Effector CD4-positive, alpha-beta T cell (primary cell): ENCODE measurements at places on chromosomes 1 and 21.

DNA sequence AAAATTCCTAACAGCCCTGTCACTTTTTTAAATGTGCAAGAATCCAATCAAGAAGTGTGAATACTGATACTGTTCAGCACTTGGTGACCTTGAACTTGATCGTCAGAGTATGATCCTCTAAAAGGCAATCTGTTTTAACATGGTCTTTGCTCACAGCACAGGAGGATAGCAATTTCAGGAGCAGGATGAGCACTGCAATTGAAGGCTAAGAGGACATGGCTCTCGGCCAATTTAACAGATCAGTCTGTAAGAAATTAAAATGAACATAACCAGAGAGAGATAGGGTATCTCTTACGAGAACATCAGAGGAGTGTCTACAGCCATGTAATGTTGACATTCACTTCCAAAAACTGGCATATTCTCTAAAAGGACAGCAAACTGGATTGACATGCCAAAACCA is 243.1 kb downstream of the LTN1 start:
- DNase-seq: no peak

GRCh38 chr1:208841436-208841835 is 597.3 kb upstream of the PLXNA2 start:
- DNase-seq: no peak

DNA sequence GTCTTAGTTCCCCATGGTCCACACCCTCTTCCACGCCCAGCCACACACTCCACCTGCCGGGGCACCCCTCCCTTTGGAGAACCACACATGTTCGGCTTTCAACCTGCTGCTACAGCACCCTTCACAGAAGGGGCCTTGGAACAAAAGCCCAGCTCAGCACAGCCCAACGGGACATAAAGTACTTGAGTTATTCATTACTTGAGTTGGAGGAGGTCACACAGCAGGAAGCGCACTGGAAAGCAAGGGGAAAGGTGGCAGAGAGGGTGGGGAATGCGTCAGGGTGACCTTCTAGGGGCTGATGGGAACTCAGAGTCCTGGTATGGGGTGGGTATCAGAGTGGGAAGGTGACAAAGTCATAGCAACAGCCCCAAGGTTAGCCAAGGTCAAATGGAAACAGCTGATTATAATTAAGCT is 3.0 kb upstream of the ATP1B1 start:
- no peak for DNase-seq

DNA sequence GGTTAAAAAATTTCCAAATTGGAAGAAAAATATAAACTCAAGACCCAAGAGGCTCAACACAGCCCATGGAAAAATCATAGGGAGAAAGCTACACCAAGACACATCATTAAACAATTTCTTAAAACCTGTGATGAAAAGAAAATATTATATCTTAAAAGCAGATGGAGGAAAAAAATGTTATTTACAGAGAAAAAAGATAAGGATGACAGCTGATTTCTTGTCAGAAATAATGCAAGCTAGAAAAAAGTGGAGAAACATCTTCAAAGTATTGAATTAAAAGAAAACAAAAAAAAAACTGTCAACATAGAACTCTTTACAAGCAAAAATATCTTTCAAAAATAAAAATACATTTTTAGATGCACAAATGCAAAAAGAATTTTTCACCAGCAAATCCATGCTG is 930.5 kb downstream of the ADGRL2 start:
- DNase-seq: no peak

- DNase-seq: no peak
These were observed 65.1 kb upstream of the DUSP10 start for GRCh38 chr1:221806984-221807383.

GRCh38 chr1:237877631-237878030 is 13.1 kb downstream of the ZP4 start:
- no peak for DNase-seq

DNA sequence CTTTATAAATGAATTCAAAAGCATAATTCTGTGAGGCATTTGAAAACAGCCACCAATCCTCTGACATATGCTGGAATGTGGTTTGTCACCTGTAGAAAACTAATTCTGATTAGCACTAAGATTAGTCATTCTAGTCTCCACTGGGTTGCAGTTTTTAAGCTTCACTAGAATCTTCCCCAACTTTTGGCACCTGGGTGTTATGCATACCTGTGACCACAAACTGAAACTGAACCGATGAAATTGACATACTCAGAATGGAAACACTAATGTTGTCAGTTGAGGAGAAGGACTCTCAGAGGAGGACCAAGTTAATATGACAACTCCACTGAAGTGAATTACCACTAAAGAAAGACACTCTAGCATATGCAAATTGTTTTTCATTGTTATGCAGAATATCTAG is 285.8 kb upstream of the NEGR1 start:
- no peak for DNase-seq

DNA sequence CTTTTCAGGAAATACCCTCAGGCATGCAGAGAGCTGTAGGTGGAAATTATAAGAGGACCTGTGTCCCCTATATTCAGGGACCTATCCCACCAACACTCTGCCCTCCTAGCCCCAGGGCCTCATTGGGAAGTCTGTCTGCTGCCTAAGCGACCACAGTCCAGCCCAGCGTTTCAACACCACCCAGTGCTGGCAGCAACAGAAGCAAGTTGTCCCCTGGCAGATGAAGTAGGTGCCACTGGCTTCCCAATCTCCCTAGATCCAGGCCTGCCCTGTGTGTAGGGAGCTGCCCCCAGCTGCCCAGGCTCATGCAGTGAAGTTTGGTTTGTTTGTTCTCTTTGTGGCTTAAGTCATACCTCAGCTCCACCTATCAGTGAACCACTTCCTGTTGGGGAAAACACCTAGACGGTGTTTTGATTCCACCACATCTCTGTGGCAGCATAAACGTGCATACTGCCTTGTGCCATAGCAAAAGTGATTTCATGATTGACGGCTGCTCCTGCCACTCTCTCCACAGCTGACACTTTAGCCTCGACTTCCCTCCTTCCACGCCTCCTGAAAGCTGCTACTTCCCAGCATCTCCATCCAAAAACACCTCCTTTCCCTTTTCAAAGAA is 8.1 kb upstream of the LEFTY1 start:
- DNase-seq: peak; percentile 72

DNA sequence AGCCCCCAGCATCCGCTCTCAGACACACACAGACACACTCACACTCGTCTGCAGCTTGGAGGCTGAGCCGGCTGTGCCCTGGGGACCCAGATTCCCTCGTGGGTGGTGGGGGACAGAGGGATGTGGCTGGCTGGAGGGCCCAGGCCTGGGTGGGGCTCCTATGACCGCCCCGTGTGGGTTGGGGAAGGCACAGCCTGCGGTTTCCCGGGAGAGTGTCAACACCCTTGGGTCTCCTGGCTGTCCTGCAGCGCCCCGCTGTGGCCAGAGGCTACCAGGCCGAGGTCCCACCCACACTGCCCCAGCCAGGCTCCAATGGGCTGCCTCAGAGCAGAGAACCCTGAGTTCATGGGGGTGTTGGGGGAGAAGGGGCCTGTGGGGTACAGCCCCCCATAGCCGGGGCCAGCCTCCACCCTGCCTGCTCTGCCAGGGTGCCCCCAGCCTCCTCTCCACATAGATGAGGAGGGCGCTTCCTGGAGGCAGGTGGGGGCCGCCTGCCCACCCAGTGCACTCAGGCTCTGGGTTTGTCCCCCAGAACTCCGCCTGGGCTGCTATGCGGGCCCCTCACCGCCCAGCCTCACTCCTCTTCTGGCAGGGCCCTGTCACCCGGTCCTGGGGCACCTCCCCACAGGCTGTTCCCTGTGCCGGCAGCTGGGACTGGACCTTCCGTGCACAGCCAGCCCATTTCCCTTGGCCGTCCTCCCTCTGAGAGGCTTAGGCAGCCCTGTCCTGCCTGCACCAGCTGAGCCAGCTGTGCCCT is at the start of gene TTC34:
TTC34 (minus strand) TSS at position 159 of the 757 bp plus-strand sequence. CDS start 866 bp downstream, outside the sequence.
- peak; percentile 17 for DNase-seq

GRCh38 chr1:72369069-72369757 is 86.9 kb upstream of the NEGR1 start:
- no peak for DNase-seq

DNA sequence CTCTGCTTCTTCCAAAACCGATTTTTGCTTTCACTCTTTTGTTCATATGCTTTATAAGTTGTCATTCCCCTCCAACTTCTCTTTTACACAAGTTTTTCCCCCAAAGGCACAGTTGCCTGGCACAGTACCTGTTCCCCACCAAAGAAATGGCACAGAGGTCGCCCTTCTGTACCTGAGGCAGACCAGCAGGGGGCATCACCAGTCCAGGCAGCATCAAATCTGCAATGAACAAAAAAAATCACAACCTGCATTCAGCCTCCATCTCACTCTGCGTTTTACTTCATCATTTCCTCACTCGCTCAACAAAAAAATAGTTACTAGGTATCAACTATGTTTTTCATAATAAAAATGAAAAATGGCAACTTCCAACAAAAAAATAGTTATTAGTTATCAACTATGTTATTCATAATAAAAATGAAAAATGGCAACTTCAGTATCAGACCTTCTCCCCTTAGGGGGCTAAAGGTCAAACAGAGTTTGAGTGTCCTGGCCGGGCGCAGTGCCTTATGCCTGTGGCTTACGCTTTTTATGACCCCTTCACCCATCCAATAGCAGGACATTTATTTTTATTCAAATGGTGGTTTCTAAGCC is 4.1 kb downstream of the EIF2D start:
- peak; percentile 53 for DNase-seq

- DNase-seq: no peak
These were observed 10.1 kb downstream of the FAM131C start for GRCh38 chr1:16063226-16063829.

DNA sequence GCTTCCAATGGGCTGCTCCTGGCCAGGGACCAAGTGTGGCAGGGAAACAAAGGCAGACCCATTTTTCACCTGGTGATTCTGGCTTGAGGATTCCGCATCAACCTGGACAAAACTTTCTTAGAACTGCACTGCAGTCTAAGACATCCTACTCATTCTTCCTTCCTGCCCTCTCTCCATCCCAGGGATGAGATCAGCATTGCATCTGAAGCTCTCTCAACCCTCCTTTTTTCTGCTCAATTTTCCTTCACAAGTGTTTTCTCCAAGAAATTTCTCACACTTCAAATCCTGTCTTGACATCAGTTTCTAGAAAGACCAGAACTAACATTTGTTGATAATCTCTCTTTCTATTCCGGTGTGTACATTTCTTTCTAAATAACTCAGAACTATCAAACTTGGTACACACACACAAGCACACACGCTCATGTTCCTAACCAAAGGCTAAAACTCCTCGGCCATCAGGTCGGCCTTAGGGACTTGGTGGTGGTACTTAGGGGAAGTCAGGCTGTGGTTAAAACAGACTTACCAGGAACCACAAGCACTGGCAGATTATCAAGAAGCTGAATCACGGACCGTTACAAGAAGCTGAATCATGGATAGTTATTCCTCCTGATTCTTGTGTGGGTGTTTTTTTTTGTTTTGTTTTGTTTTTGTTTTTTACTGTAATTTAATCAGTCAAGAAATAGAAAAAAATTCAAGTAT is 21.0 kb upstream of the CXADR start:
- DNase-seq: no peak

- no peak for DNase-seq
These were observed 138.8 kb downstream of the NTMT2 start for GRCh38 chr1:170284512-170284911.

GRCh38 chr1:3081171-3081683 is 12.2 kb downstream of the PRDM16 start:
- DNase-seq: no peak

DNA sequence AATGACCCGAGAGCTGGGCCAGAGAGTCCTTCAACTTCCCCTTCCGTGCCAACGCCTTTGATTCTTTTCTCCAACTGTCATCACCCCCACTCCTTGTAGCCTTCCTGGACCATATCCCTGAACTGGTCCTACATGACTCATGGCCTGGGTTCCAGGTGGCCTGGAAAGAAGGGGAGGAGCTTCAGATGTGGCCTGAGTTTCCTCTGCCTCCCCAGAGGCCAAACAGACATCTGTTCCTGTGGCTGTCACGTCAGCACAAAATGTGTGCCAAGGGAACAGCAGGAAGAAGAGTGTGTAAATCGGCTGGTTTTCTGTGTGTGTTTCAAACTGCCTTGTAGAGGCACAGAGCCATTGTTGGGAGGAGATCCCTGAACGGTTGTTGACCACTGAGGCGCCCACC is 24.9 kb upstream of the KIRREL1 start:
- no peak for DNase-seq

DNA sequence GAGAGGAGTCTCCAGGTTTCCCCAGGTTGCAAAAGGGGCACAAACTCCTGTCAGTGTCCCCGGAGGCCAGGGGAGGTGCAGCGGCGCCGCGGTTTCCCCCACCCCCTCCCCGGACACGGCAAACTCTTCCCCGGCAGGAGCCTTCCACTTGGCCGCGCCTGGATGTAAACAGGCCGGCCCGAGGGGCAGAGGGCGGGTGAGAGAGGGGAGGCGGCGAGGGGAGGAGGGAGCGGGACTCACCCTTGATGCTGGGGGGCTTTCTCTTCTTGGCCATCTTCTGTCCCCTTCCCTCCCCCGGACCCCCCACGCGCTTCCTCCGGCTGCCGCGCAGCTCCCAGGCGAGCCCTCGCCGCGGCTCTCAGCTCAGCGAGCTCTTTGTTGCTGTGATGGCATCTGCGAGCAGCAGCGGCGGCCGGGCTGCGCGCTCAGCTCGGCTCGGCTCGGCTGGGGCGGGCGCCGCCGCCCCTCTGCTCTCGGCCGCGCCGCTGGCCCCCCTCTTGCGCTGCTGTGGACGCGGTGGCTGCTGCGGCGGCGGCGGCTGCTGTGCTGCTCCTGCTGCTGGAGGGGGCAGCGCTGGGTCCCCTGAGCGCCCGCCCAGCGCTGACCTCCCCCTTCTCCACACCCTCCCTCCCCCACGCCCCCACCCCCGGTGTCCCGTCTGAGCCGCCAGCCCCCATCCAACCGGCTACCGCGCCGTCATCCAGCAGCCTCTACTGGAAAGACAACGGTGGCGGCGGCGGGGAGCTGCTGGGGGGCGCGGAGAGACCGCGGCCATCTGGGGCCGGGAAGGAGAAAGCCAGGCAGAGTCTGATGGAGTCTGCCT is 4.9 kb upstream of the SLC44A5 start:
- DNase-seq: no peak

DNA sequence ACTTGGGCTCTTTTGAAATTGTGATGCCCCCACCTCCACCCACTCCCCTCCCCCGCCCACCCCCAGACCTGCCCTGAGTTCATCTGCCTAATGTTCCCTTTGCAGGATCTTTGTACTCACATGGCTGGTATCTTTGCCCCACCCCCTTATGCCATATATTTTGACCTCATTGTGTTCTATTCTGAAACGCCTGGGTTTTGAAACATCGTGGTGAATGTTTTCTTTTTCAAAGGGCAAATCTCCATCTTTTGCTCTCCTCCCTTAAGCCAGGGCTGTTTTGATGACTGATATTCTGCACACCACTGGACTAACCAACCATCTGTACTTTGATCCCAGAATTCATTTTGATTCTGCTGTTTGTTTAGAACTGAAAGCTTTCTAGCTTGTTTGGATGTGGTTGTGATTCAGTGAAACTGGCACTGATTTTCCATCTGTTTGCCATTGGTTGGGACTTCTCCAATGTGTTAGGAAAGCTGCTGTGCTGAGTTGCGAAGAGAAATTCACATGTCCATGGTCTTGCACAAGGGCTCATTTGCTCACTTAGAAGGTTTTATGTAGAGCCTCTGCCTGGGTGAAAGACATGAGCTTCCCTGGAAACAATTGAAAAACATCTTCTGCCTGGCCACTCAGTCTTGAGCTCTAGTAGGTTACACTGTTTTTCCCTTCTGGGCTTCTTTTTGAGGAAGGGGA is 16.5 kb downstream of the SMAP2 start:
- no peak for DNase-seq
